ENCODE measurements at places on chromosomes 7 and 10.
A peak's percentile ranks its signal among the peaks of the same experiment; 100 is the strongest.

GRCh38 chr7:28435732-28436378, 23.5 kb downstream of the CREB5 start:
- DNase-seq, result no peak

GRCh38 chr10:98115031-98115787, 19.2 kb upstream of the R3HCC1L start:
- no peak for DNase-seq

DNA sequence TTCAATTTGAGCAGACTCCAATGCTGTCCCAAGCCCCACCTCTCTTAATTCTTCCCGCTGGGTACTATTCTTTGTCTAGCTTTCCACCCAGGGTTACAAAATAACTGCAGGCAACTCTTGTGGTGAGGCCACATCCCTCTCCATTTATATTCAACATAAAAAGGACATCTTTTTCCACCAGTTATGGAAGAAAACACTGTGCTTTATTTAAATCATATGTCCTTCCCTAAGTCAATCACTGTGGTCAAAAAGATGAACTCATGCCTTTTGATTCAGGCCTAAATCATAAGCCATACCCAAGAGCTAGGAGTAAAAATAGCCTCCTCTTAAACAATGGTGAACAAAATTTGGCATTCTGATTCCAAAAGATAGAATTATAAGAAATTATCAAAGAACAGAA, 386.0 kb downstream of the SEMA3D start:
- no peak for DNase-seq

- DNase-seq, result no peak
Measured at GRCh38 chr7:87426160-87426559, 49.3 kb downstream of the ABCB4 start.

DNA sequence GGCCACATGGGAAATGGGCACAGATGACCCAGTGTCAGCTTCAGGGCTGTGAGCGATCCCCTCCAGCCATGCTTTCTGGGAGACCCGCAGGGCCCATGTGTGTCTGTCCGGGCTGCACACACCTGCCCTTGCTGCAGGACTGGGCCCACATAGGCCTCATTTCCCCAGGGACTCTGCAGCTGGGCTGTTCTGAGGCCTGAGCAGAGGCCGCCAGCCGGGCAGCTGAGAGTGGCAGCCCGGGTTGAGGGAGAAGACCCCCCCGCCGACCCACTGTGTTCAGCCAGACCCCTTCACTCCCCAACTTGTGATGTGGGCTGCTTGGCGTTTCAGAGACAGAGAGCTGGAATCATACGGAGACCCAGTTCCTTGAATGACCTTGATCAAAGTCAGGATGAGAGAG, 50.1 kb upstream of the DPYSL4 start:
- DNase-seq, result no peak

DNA sequence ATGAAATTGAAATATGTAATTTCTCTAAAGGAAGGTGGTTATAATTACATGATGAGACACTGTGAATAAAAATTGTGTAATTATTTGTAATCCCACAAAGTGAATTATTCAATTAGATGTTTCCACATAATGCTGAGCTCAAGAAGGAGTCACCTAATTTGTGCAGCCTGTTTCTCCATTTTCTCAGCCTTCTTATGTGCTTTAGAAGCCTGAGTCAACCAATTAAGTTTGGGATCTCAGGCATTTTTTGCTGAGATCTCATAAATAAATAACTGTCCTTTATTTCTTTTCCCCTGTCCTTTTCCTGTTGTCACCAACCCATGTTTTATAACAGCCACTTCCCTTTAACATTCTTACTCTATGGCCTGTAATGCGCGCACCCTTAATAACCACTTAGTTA, 506.5 kb upstream of the SEMA3D start:
- no peak for DNase-seq

DNA sequence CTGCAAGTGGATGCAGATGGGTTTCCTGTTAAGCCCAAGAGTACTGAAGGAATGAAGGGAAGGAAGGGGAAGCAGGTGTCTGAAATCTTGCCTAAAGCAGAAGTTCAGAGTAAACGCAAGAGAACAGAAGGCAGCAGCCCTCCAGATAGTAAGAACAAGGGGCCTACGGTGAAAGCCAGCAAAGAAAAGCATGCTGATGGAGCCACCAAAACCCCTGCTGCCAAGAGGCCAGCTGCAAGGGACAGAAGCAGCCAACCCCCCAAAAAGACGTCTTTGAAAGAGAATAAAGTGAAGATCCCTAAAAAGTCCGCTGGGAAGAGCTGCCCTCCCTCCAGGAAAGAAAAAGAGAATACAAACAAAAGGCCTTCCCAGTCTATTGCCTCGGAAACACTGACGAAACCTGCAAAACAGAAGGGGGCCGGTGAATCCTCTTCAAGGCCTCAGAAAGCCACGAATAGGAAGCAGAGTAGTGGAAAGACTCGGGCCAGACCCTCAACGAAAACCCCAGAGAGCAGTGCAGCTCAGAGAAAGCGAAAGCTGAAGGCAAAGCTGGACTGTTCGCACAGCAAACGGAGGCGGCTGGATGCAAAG, 152.5 kb downstream of the LCOR start:
- no peak for DNase-seq

- DNase-seq, result no peak
Measured at GRCh38 chr7:104961821-104962220, 52.2 kb upstream of the KMT2E start.

- DNase-seq, result no peak
Measured at GRCh38 chr7:47095946-47096345, 486.0 kb downstream of the TNS3 start.

DNA sequence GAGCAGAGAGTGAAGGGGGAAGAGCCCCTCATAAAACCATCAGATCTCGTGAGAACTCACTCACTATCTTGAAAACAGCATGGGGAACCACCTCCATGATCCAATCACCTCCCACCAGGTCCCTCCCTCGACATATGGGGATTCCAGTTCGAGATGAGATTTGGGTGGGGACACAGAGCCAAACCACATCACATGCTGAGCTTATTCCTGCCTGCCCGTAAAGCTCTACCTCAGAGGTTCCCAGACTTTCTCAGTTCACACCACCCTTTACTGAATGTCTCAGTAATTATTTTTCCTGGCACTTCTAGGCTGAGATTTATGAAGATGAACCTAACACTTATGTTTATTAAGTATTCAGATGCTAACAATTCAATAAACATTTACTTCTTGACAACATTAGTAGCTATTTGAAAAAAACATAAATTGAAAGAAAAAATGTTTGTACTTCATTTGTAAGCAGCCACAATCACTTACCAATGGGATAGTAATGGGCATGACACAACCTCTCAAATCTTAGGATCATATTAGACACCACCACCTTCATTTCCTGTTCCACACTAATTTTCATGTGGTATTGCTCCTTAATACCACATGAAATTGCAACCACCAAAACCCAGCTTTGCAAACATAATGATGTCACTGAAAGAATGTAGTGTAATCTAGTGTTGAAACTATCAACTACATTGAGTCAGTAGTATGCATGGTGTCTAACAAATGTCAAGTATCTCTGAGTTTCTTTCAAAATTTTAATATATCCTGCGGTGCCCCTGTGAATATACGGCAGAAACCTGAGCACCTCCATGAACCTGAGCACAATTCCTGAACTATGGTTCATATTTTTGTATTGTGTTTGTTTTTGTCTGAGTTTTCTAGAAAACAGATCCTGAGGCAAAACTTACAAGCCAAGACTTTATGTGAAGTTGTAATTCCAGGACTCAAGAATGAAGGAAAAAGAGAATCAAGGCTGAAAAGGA, 4.5 kb upstream of the DGKI start:
- DNase-seq, result no peak

GRCh38 chr10:109996225-109996624, 11.6 kb upstream of the ADD3 start:
- no peak for DNase-seq

GRCh38 chr10:86197166-86197790, 169.3 kb downstream of the GRID1 start:
- DNase-seq, result no peak

GRCh38 chr10:132107949-132108877, 42.5 kb downstream of the JAKMIP3 start:
- DNase-seq, result no peak

GRCh38 chr10:113360870-113361269, 192.0 kb upstream of the HABP2 start:
- no peak for DNase-seq

DNA sequence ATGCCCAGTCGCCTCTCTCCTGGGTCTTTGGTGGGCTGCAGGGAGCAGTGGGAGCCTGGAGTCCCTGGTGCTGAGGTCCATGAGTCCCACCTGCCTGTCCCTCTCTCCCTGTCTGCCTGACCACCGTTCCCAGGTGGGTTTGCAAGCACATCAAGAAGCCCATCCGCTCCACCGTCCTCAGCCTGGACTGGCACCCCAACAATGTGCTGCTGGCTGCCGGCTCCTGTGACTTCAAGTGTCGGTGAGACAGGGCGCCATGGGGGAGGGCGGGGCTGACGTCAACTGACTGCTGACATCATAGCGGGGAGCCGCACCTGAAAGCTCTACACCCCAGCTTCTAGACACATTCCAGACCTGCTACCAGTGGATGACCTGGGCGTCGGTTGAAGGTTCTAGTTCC, 15.2 kb downstream of the ARPC1B start:
- no peak for DNase-seq

DNA sequence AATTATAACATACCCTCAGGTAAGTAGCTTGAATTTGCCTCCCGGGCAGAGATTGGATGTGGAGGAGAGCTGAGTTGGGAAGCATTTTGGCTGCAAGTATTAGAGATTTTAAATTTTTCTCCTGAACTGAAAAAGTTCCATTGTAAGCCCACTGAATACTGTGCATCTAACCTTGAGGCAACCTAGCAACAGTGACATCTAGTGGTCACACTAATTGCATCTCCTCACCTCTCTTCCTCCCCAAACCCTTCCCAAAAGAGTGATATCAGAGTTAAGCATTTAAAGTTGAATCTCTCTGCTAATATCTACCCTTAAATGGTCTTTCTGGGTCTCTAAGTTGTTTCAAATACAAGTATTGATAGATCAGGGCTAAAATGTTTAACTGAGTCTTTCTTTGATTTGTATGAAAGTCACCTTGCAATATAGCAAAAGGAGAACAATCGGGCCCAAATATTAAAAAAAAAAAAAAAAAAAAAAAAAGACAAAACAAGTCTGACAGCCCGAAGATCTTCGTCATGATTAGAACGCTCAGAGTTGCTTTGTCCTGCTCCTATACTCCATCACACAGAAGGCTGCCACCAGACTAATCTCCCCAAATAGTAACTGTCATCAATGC, 40.4 kb upstream of the DLX5 start:
- peak; percentile 57 for DNase-seq

- peak; percentile 80 for DNase-seq
Measured at GRCh38 chr10:96287392-96288105, 16.2 kb upstream of the BLNK start.

GRCh38 chr7:78326189-78326588, 527.6 kb downstream of the PHTF2 start:
- DNase-seq, result no peak

- DNase-seq, result no peak
Measured at GRCh38 chr10:65110009-65110408, 1588.8 kb downstream of the REEP3 start.

DNA sequence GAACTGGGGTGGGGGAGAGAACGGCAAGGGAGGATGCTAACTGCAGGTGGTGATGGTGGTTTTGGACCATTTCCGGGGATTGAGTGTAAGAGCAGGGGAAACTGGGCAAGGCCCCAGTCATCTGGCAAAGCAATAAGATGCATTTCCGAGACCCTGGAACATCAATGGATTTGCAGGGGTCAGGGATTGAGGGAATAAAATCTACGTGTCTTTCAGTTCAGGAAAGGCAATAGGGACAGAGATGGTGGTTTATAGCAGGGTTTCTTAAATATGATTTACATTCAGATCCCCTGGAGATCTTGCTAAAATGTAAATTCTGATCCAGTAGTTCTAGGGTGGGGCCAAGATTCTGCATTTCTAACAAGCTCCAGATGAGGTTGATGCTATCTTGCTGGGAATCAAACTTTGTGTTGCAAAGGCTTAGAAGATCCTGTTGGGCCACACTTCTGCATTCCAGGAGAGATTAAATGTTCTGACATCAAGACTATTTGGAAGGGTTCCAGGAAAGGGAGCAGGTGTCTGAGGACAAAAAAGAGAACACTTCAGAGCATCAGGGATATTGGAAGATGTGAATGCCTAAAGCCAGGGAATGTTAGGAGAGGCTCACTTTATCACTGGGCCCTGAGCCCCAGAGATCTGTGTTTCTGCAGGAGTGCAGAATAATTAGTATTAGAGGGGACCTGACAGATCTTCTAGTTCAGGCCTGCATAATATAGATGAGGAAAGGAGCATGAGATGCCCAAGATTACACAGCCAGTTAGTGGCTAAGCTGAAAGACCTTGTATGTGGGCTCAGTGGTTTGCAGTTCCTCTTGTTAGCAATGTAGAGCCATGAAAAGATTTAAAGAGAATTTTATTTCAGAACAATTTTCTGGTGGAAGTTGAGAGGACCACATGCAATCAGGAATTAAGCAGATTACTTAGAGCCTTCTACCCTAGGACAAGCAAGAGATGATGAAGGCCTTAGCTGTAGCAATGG, 32.4 kb downstream of the BLNK start:
- DNase-seq, result no peak

GRCh38 chr10:16348891-16349290, 87.9 kb upstream of the PTER start:
- no peak for DNase-seq

GRCh38 chr7:87561102-87561501, 39.6 kb downstream of the ABCB1 start:
- no peak for DNase-seq

DNA sequence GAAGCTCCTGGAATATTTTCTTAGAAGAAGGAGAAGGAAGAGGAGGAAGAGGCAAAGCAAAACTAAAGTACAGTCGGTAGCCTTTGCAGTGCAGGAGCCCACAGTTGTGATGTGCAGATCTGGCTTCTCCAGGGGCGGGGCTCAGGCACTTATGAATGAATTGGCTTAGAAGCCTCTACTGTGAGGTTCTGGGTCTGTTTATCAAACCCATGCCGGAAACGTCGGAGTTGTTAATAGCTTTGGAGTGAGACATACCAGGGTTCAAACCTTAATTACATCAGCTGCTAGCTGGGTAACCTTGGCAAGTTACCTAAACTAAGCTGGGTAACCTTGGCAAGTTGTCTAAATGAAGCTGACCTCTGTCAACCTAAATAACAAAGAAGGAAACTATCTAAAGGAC, 89.3 kb upstream of the PITRM1 start:
- no peak for DNase-seq

DNA sequence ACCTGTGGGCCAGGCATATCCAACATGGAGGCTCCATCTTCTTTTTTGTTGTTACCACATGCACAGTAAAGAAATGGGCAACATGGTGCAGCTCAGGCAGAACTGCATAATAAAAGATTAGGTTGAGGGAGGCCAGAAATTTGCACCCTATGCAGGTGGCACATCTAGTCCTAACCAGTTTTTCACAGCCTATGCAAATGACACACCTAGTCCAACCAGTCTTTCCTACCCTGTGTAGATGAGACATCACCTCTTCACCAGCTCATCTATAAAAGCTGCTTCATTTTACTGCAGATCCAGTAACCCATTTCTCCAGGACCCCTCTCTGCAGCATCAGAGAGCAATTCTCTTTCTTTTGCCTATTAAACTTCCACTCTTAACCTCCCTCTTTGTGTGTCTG, 411.0 kb upstream of the PCDH15 start:
- DNase-seq, result no peak

Measured in RPMI8226 (cell line).